ENCODE measurements at places on chromosomes 5 and 9.

DNA sequence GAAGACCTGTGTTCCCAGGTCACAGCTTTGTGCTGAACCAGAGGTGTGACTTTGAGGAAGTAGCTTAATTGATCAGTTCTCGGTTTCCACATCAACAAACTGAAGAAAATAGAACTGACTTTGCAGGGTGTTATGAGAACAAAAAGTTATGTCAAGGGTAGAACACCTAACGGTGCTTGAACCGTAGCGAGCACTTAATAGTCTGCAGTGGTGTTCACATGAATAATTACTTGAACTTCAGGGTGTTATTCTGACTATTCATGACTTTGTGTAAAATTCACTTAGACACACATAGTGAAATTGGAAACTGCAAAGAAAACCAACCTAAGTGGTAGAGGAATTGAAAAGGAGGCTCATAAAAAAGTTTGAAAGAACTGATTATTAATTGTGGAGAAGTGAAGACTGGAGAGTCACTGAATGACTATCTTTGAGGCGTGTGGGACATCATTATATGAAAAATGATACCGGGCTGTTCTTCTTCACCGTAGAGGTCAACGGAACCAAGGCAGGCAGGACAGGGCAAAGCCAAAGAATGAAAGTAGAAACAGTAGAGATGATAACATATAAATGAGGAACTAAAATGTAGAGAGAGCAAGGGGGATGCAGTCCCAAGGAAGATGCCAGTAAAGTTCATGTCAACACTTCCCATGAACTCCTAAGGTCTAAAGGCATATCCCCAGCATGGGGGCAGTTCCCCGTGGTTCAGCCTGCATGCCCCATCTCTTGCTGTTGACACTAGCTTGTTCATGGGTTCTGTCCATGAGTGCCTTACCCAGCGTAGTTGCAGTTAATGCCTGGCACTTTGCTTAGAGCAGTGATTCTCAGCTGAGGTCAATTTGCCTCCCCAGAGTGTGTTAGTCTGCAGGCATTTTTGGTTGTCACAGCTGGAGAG lies 118.7 kb downstream of the ZNF462 start:
- DNase-seq, result no peak

DNA sequence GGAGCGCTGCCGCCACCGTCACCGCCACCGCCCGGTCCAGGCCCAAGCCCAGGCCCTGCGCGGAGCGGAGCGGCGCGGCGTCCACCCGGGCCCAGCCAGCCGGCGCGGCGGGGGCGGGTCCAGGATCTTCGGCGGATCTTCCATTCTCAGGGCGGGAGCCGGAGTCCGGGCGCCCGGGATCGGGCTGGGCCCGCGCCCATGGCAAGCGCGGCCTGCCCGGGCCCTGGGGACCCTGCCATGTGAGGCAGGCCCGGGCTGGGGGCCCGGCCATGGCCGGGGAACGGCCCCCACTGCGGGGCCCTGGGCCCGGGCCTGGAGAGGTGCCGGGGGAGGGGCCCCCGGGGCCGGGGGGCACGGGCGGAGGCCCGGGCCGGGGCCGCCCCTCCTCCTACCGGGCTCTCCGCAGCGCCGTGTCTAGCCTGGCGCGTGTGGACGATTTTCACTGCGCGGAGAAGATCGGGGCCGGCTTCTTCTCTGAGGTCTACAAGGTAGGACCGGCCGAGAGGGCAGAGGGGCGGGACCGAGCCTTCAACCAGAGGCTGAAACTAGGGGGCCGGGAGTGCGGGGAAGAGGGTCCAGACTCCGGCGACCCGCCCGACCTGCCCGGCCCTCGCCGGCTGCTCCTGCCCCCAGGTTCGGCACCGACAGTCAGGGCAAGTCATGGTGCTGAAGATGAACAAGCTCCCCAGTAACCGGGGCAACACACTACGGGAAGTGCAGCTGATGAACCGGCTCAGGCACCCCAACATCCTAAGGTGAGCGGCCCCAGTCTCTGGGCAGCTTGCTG lies 482 bp downstream of the TESK1 start:
- DNase-seq, result no peak

GRCh38 chr5:65971643-65972042 lies 45.3 kb downstream of the ERBIN start:
- no peak for DNase-seq

DNA sequence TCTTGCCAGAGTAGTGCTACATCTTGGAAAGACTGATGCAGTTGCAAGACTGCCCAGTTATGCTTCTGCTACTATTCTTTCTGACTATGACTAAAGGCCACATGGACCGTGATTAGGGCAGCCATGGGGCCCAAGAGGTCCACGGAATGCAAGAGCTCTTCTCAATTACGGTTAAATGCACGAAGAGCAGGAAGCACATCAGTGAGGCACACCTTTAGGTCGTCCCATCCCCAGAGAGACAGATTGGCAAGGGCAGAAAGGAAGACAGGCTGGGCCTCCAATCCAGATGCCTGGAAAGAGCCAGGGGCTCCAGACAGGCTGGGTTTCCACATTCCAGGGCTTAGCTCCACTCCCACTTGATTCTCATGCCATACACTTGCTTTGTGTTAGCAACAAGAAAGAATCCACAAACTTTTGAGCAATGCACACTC lies 132.3 kb upstream of the SLIT3 start:
- no peak for DNase-seq

GRCh38 chr9:85631809-85632208 lies 109.9 kb downstream of the AGTPBP1 start:
- DNase-seq, result no peak

DNA sequence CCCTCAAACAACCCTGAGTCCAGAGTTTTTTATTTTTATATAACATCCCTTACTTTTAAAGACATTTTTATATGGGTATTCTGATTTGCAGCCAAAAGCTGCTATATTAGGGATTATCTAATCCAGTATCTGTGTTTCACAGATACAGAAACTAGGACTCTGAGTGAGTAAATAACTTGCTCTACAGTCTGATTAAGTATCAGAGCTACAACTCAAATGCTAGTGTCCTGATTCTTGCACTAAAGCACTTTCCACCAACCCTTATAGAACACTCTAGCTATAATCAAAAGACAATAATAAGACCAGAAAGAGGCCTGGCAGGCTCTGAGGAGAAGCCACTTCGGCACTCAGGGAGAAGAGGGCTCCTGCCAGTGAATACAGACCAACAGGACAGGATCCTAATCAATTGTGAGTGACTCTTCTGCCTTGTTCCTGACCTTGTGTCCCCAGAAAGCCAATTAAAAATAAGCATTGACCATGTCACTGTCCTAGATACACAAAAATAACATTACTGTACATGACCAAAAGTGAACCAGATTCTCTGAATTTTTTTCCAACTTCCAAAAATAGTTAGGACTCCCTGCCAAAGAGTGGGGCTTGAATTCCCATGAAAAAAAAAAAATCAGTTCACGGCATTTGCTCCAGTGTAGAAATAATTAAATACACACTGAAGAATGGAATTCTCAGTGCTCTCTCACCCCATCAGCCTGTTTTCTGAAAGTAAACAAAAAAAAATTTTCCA lies 63.6 kb upstream of the MAP3K1 start:
- no peak for DNase-seq

- DNase-seq, result no peak
Measured at GRCh38 chr5:82164176-82164976, 113.8 kb downstream of the RPS23 start.

GRCh38 chr9:93290495-93291434 lies 106.8 kb downstream of the WNK2 start:
- no peak for DNase-seq

DNA sequence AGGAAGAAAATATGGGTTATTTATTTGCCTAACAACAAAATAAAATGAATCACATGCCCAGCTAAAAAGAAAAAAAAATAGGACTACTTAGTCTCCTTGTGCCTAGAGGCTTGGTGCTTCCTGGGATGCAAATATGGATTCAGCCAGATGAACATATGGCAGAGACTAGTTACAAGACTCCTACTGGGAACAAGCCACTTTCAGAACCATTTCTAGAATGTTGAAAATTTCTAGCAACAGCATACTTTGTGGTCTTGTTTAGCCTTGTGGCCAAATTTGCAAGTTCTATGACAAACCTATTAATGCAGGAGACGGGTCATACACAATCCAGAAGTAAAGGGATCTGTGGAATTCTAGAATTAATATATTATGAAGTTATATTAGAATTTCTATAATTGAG lies 198.7 kb downstream of the CHSY3 start:
- no peak for DNase-seq

DNA sequence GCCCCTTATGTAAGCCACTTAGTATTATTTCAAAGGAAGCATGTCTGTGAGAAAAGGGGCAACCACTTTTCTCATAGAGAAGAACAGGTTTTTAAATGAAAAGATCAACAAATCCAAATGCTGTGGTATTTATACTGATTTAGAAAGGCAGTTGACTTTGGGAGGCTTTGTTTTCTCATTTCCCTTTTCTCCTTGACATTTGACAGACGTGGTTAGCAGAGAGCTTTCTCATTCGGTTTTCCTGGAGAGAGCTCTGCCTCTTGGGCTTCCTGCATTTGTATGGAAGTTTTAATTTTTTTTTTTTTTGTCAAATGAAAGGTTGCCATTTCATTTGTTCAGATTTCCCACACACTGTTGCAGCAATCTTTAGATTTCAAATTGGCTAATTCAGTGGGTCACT lies 62.5 kb downstream of the EXOSC2 start:
- DNase-seq, result no peak

Data from inflammatory macrophage (primary cell).